ENCODE measurements at places on chromosomes 2 and 18.

- no peak for DNase-seq
- H3K27me3 ChIP-seq, result no peaks in the 10 kb centered on the region
- no peaks in the 10 kb centered on the region for H3K36me3 ChIP-seq
- H3K4me3 ChIP-seq, result no peak overlapping the region
These were observed 19.0 kb downstream of the TEKT4 start for GRCh38 chr2:94890234-94890633.

- H3K36me3 ChIP-seq, result no peaks in the 10 kb centered on the region
- no peak overlapping the region for H3K27ac ChIP-seq
- DNase-seq, result no peak
- H3K4me3 ChIP-seq, result no peak overlapping the region
These were observed 36.0 kb downstream of the SLC14A2 start for GRCh38 chr18:45651275-45651674.

DNA sequence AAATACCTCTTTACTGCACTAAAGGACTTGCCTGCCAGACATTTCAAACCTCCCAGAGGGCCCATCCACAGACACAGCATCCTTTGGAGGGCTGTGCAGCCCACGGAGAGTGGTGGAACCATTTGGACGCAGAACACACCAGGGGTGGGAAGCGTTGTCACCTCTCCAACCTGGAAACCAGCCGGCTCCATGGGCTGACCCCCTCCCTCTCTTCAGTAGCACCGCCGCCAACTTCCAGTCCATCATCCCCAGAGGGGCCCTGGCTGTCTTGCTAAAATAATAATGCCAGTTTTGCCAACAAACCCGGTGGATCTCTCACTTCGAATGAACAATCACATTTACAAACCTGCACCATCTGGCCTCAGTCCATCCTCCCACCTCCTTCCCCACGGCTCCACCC, 203.9 kb downstream of the FBXO15 start:
- H3K27me3 ChIP-seq, result peaks cover 3% of the 10 kb centered on the region
- H3K36me3 ChIP-seq, result no peaks in the 10 kb centered on the region
- H3K4me1 ChIP-seq, result no peaks in the 10 kb centered on the region
- H3K27ac ChIP-seq, result no peak overlapping the region
- H3K4me3 ChIP-seq, result no peak overlapping the region

DNA sequence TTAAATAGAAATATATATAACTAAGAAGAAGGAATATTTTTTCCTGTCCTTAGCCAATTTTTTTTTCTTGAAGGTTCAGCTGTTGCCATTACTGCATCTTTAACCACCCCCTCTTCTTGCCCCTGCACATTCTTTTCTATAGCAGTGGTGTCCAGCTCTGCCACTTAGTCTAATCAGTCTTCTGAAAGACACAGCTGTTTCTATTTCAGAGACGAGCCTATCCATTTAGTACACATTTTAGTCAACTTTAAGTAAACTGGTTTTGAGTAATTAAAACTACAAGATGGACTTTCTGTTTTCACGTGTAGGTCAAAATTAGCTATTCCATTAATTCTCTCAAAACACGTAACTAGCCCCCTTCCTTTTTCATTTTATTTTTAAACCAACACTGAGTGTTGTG, 21.0 kb downstream of the SPOPL start:
- no peak for DNase-seq
- H3K27ac ChIP-seq, result no peak overlapping the region
- peaks cover 9% of the 10 kb centered on the region for H3K4me1 ChIP-seq

DNA sequence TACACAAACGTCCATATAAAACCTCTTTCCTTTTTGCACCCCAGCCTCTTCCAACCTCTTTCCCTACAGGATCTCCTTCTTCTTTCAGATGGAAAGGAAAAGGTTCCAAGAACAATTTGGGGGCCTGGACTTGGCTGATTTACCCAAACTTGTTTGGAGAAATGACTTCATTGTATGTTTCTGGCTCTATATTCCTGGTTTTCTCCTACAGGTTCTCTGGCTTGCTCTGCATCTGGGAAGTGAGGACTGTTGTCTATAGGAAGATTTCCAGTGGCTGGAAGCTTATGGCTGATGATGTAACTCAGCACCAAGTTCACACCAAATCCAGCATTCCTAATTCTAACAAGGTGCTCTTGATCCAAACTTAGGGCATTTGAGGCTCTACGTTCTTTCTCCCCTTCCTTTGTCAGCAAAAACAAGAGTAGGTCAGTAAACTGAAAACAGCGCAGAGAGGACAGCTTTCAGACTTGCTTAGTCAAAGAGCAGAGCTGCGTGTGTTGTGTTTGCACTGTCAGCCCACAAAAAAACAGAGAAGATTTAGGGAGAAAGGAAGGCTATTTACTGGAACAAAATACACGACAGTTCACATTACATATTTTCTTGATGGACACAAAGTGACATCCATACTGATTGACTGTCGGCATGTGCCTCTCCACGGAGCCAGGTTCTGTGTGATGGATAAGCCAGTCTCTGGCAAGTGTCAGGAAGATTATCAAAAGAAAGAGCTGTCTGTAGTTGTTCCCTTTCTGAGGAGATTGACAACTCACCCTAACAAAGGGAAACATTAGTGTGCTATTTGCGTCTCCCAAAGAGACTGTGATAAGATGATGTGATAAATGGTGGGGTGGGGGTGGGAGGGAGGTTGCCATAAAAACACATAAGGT, 39.7 kb downstream of the CDCA7 start:
- H3K4me1 ChIP-seq, result no peaks in the 10 kb centered on the region
- H3K4me3 ChIP-seq, result no peak overlapping the region
- no peak for DNase-seq
- H3K36me3 ChIP-seq, result no peaks in the 10 kb centered on the region
- no peak overlapping the region for H3K27ac ChIP-seq
- peaks cover 6% of the 10 kb centered on the region for H3K27me3 ChIP-seq

GRCh38 chr2:198073253-198073652, 268.9 kb downstream of the PLCL1 start:
- no peaks in the 10 kb centered on the region for H3K27me3 ChIP-seq
- no peaks in the 10 kb centered on the region for H3K4me1 ChIP-seq
- no peak for DNase-seq
- no peak overlapping the region for H3K27ac ChIP-seq
- no peaks in the 10 kb centered on the region for H3K36me3 ChIP-seq
- no peak overlapping the region for H3K4me3 ChIP-seq

GRCh38 chr2:157428500-157429175, 15.3 kb downstream of the CYTIP start:
- peaks cover 15% of the 10 kb centered on the region for H3K4me1 ChIP-seq
- H3K36me3 ChIP-seq, result peaks cover 52% of the 10 kb centered on the region
- H3K27me3 ChIP-seq, result no peaks in the 10 kb centered on the region
- no peak for DNase-seq
- no peak overlapping the region for H3K27ac ChIP-seq
- no peak overlapping the region for H3K4me3 ChIP-seq

GRCh38 chr2:102340778-102341177, 14.8 kb upstream of the IL18R1 start:
- DNase-seq, result peak; percentile 34
- H3K36me3 ChIP-seq, result no peaks in the 10 kb centered on the region
- no peak overlapping the region for H3K27ac ChIP-seq
- no peak overlapping the region for H3K4me3 ChIP-seq
- no peaks in the 10 kb centered on the region for H3K4me1 ChIP-seq

GRCh38 chr18:45852631-45853030, 27.2 kb downstream of the SIGLEC15 start:
- DNase-seq, result no peak
- H3K4me3 ChIP-seq, result no peak overlapping the region
- no peaks in the 10 kb centered on the region for H3K4me1 ChIP-seq

DNA sequence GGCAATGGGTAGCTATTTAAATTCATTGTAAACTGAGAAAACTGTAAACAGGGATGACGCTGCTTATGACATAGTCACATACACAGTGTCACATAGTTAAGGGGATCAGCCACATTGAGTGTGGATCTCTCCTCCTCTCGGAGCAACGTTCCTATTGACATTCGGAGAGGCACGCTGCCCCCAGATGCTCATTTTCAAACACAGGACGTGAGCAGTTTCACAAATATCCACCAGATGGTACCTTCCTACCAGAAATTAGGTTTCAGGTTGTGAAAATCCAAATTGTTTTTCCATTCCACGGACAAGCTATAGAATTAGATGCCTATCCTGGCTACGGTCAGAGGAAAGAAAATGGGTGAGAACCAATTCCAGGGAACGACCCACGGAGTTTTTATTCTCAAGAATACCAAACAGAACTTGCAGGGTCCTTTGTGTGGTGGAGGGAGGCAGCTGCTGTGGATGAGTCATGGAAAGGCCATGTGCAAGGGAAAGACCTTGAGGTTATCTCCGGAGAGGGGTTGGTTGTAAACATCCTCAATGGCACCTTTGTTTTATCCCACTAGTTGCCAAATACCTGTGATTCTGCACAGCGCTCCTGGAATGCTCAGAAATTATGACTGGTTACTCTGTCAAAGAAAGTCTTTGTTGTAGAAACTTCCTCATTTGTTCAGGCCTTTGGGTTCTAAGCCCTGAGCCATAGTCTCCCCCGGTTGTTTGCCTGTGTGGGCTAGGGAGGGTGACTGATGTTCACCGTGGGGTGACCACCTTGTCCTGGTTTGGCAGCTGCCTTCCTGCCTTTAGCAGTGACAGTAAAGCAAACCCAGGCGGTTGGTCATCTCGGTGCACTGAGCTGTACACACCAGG, 88.0 kb downstream of the ACTR3 start:
- H3K27me3 ChIP-seq, result no peaks in the 10 kb centered on the region
- H3K27ac ChIP-seq, result no peak overlapping the region
- no peaks in the 10 kb centered on the region for H3K4me1 ChIP-seq
- no peak overlapping the region for H3K4me3 ChIP-seq
- DNase-seq, result peak; percentile 17

DNA sequence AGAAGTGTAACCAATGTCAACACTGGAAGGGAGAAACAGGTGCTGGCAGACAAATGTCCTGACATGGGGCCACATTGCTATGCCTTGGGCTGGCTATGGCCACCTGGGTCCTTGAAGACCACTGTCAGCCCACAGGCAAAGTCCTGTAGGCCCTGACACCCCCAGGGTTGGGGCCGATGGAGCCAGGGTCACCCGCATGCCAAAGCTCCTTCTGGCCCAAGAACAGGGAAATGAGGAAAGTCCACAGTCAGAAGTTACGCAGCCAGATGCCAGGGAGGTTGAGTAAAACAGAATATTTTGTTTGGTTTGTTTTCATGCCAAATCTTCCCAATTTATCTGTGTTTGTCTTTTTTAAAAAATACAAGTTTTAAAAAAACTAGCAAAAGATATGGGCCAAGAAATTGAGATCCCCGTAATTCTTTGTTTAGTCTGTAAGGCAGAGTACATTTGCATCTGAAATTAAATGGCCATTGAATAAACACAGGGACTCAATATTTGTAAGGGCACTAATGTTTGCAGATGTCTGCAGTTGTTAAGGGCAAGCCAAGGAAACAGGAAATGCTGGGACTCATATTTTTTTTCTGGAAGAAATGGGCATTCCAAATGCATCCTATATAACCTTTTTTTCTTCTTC, 186.4 kb downstream of the FAM210A start:
- peaks cover 27% of the 10 kb centered on the region for H3K4me1 ChIP-seq
- H3K27ac ChIP-seq, result no peak overlapping the region
- no peaks in the 10 kb centered on the region for H3K27me3 ChIP-seq
- H3K4me3 ChIP-seq, result no peak overlapping the region
- no peaks in the 10 kb centered on the region for H3K36me3 ChIP-seq

DNA sequence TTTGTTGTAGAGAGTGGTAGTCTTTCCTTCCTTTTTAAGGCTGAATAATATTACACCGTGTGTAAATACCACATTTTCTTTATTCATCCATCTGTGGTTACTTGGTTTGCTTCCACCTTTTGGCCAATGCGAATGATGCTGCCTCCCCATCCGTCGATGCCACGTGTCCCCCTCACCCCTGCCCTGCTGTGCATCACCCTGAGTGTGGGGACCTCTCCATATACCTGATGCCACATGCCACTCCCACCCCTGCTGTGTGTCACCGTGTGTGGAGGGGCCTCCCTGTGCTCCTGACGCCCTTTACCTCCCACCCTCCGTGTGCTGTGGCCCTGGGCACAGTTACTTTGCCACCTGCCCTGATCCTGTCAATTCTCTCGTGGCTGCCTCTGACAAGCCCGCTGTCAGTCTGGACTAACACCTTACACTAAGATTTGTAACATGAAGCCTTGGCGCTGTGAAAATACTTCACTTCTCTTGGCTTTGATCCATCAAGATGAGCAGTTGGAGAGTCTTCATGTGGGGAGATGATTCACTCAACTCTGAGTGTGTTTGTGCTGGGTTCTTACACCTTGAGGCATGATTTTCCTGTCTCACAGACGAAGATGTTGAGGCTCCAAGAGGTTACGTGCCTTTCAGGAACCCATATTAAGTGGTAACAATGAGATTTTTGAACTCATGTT, 234.0 kb downstream of the ZNF407 start:
- no peak overlapping the region for H3K4me3 ChIP-seq
- no peak for DNase-seq
- no peaks in the 10 kb centered on the region for H3K36me3 ChIP-seq
- no peaks in the 10 kb centered on the region for H3K4me1 ChIP-seq
- no peak overlapping the region for H3K27ac ChIP-seq
- H3K27me3 ChIP-seq, result no peaks in the 10 kb centered on the region

GRCh38 chr2:16506366-16506765, 159.3 kb downstream of the CYRIA start:
- H3K27me3 ChIP-seq, result no peaks in the 10 kb centered on the region
- peaks cover 14% of the 10 kb centered on the region for H3K4me1 ChIP-seq
- H3K27ac ChIP-seq, result no peak overlapping the region
- H3K4me3 ChIP-seq, result no peak overlapping the region
- no peaks in the 10 kb centered on the region for H3K36me3 ChIP-seq
- no peak for DNase-seq

- no peak overlapping the region for H3K27ac ChIP-seq
- H3K4me3 ChIP-seq, result no peak overlapping the region
- no peaks in the 10 kb centered on the region for H3K36me3 ChIP-seq
These were observed 11.6 kb upstream of the COX7A2L start for GRCh38 chr2:42372474-42373200.

DNA sequence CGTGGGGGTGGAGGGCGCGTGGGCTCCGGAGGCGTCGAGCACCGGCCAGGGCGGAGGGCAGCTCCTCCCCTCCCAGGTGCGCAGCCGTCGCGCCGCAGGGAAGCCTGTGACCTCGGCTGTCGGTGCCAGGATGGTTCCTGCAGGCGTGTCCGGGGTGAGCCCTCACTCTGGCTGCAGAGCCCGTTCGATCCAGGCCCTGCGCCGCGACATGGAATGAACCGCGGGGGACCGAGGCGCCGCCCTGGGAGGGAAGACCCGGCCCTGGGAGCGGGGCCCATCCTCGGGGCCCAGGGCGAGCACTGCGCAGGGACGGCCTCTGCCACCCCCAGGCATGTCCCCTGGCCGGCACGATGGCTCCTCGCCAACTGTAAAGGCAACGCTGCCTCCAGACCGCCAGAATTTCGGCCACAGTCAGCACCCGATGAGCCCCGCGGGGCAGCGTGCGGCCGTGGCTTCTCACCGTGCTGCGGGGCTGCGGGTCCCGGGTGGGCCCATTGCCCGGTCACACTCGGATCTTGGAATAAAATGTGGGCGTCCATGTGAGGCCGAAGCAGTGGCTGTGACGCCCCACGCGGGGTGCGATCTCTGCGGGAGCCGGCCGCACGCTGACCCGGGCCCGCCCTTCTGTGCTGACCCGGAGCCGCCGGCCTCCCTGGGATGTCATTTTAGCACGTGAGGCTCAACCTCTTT, 26.6 kb downstream of the SALL3 start:
- no peak for DNase-seq
- peaks cover 6% of the 10 kb centered on the region for H3K27me3 ChIP-seq
- H3K27ac ChIP-seq, result no peak overlapping the region
- H3K4me1 ChIP-seq, result no peaks in the 10 kb centered on the region
- no peak overlapping the region for H3K4me3 ChIP-seq
- H3K36me3 ChIP-seq, result no peaks in the 10 kb centered on the region

Measured in common myeloid progenitor, CD34-positive (primary cell).